IPS DF 6.9 (cell line): ENCODE measurements at places on chromosomes 3 and 15.

GRCh38 chr3:195999896-196000295 is 82.0 kb downstream of the TFRC start:
- DNase-seq = no peak

- peak; percentile 25 for DNase-seq
Measured at GRCh38 chr3:14608298-14608697, 43.3 kb upstream of the CCDC174 start.

GRCh38 chr3:78204977-78205376 is 1165.1 kb downstream of the ROBO2 start:
- DNase-seq = peak; percentile 7

- DNase-seq = no peak
Measured at GRCh38 chr15:77969055-77969454, 108.5 kb downstream of the TBC1D2B start.

GRCh38 chr3:154122912-154123559 is 1.8 kb downstream of the ARHGEF26 start:
- no peak for DNase-seq

GRCh38 chr15:33913459-33913858 is 54.8 kb upstream of the CHRM5 start:
- DNase-seq = no peak

- DNase-seq = no peak
Measured at GRCh38 chr15:69421498-69421897, 7.3 kb downstream of the KIF23 start.
